SHP77 treated with DMSO at 0.1 percent for 48 hours (cell line): ENCODE measurements at places on chromosomes 1 and 21.

DNA sequence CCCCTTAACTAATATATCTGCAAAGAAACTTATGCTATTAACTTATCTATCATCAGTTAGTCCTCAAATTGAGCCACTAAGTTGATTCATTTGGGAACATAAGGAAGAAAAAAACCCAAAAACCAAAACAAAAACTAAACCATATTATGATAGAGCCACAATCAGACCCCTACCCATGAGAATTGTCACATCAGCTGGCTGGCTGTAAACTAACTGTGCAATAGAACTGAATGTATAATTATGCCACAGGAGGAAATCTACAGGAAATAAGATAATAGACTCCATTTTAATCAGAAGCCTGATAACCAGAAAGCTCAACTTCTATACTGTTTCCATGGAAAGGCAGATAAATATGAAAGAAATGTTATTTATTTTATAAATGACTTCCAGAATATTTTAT is 110.0 kb downstream of the RGL1 start:
- no peak for DNase-seq

GRCh38 chr21:16590641-16591292 is 861.0 kb downstream of the USP25 start:
- DNase-seq: no peak

- no peak for DNase-seq
These were observed 230.5 kb upstream of the CAMK1G start for GRCh38 chr1:209353053-209353452.

GRCh38 chr1:8590721-8591351 is 226.6 kb downstream of the RERE start:
- DNase-seq: no peak

- no peak for DNase-seq
These were observed 140.4 kb downstream of the BRINP2 start for GRCh38 chr1:177311111-177311510.

GRCh38 chr1:27366113-27366410 is 699 bp downstream of the MAP3K6 start:
- DNase-seq: peak; percentile 40

DNA sequence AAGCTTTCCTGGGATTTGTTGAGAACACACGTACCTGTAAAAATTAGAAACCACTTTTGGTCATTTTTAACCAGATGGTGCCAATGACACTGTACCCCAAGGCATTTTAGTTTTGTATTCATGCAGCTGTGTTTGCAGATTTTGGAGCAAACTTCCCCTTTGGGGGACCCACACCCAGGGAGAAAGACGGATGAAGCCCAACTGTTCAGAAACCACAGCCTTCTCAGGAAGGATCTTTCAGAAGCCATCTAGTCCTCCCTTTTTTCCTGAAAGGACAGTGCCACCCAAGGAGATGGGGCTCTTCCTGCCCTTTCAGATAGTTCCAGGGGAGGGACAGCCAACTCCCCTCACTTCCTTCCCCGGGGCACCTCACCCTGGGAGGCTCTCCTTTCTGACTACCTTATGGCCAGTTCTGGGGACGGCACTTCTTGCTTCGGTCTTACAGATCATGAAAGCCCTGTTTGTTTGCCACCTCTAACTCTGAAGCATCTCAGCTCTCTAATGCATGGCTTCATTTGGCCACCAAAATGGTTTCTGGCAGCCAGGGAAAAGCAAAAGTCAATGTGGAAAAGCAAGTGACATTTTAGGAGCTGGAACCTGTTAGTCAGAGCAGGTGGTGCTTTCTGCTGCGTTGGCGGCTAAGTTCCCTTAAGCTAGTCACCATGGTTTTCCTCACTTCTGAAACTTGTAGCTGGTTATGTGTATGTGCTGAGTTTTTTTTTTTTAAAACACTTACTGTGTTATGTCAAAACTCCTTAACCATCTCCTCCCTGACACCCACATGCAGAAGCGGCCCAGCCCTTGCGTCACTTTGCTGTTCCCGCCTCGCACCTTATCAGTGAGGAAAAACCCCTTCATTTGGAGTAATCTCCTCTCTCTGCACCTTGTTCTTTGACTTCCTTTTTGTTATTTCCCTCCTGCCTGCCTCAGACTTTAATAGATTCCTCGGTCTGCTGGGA is 10.1 kb downstream of the TMCC2 start:
- DNase-seq: no peak

GRCh38 chr1:901108-901859 is 22.4 kb upstream of the SAMD11 start:
- DNase-seq: no peak

DNA sequence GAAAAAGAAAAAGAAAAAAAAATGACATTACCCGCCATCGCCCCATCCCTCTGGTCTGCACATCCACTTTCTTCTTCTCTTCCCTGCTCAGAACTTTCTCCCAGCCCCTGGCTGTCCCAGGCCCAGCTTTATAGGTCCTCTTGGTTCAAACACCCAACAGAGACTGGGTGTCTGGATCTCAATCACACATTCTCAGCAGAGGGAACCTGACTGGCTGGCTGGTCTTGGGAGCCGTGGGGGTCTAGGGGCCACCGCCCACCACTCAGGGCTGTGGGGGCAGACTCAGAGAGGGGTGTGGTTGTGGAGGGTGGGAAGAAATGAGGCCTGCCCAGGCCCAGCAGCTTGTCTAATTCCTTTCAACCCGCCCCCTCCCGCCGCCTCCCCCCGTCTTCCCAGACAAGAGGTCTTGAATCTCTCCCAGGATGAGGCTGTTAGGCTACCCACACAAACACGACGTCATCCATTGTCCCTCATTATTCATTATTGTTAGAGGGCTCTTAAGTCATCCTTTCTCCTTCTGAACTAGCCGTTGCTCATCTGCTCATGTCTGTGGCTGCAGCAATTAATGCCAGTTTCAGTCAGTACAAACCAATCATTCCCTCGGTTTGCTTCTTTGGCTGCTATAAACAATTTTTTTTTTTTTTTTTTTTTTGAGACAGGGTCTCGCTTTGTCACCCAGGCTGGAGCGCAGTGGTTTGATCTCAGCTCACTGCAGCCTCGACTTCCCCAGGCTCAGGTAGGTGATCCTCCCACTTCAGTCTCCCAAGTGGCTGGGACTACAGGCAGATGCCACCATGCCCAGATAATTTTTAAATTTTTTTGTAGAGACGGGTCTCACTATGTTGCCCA is 40.6 kb upstream of the CLIC4 start:
- DNase-seq: peak; percentile 37

GRCh38 chr1:110205156-110205555 is 5.0 kb upstream of the KCNC4 start:
- DNase-seq: peak; percentile 29

GRCh38 chr1:150749720-150750311 is 15.8 kb downstream of the CTSS start:
- no peak for DNase-seq

- no peak for DNase-seq
These were observed 43.0 kb upstream of the RAB3GAP2 start for GRCh38 chr1:220315070-220315839.

DNA sequence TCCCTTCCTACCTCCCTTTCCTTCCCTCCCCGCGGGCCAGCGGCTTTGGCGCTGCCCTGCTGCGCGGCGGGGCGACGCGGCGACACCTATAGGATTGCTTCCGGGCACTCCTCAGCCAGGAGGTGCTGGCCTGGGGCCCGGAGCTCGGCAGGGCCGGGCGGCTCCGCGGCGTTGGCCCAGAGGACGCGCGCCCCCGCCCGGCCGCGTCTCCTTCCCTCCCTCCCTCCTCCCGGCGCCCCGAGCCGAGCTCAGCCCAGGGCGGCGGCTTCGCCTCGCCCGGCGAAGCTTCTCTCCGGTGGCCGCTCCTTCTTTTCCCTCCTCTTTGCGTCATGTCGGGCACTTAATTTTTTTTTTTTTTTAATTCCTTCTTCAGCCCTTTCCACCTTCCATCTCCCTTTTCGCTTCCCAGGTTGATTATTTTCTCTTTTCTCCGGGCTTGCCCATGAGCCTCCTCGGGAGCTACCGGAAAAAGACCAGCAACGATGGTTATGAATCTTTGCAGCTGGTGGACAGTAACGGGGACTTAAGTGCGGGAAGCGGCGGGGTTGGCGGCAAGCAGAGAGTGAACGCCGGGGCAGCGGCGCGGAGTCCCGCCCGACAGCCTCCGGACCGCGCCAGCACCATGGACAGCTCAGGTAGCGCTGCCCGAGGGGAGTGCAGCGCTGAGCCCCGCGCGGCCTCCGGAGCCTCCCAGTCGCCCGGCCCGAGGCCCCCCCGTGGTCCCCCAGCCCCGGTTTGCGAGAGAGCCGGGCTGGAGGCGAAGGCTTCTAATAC is at the start of gene DNAJC6:
Gene DNAJC6 (plus strand): TSS at position 240 of the 774 bp plus-strand sequence. CDS start 203 bp downstream, at position 443.
- DNase-seq: peak; percentile 55

- DNase-seq: no peak
These were observed 18.3 kb downstream of the ATP2B4 start for GRCh38 chr1:203644661-203645510.

DNA sequence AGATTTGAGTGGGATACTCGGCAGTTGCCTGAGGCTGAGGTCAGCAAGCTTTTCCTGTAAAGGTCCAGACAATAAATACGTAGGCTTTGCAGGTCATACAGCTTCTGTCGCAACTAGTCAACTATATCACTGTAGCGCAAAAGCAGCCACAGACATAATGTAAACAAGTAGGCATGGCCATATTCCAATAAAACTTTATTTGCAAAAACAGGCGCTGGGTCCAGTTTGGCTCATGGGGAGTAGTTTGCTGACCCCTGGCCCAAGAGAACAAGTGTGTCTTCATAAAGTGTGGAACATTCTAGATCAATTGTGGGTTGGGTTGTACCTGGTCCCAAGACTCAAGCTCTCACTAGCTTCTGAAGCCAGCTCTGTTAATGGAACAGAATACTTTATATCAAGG is 78.8 kb downstream of the MIS18A start:
- no peak for DNase-seq
